ENCODE measurements at places on chromosomes 7 and 10. TPM values are rescaled to one million over a fixed set of nuclear protein-coding genes. Genes with fewer than 3 reads are reported as not detected.

GRCh38 chr10:36278176-36278575 lies 636.1 kb upstream of the FZD8 start:
- no peaks in the 10 kb centered on the region for H3K27me3 ChIP-seq
- H3K4me1 ChIP-seq: no peaks in the 10 kb centered on the region
- H3K27ac ChIP-seq: no peak overlapping the region
- H3K36me3 ChIP-seq: peaks cover 15% of the 10 kb centered on the region
- DNase-seq: no peak

- no peaks in the 10 kb centered on the region for H3K27me3 ChIP-seq
- H3K36me3 ChIP-seq: no peaks in the 10 kb centered on the region
- peaks cover 22% of the 10 kb centered on the region for H3K4me1 ChIP-seq
- H3K27ac ChIP-seq: no peak overlapping the region
- DNase-seq: no peak
- no peak overlapping the region for H3K4me3 ChIP-seq
These were observed 143.1 kb downstream of the RGS10 start for GRCh38 chr10:119399466-119399865.

DNA sequence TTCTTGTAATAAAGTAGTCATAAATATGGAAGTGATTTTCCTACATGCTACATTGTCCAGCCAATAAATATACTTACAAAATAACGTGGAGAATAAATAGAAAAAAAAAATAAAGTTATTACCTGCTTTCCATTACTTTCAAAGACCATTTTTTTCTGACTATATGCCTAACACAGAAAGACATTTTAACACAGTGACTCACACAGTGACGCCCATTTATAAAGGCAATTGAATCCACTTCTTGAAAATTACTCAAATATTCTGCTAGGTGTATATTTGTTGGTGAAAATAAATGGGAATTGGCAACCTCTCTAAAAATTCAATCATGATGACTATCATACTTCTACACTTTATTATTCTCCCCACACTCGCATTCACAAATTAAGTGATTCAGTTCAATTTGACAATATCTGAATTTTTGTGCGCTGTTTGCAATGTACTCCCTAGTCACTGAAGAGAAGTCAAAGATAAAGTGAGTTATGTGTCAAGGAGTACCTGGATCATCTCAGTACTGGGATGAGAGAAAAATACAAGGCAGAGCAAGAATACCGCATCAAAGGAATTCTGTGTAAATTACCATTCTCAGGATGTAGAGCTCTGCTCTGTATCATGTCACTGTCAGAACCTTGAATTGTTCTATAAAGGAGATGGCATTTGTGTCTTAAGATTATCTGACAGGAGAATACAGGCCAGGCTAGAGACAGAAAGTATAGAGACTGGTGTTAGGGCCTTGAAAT lies 642.7 kb downstream of the IPMK start:
- H3K4me1 ChIP-seq: no peaks in the 10 kb centered on the region
- H3K36me3 ChIP-seq: no peaks in the 10 kb centered on the region
- H3K4me3 ChIP-seq: no peak overlapping the region
- H3K27ac ChIP-seq: no peak overlapping the region
- no peaks in the 10 kb centered on the region for H3K27me3 ChIP-seq

DNA sequence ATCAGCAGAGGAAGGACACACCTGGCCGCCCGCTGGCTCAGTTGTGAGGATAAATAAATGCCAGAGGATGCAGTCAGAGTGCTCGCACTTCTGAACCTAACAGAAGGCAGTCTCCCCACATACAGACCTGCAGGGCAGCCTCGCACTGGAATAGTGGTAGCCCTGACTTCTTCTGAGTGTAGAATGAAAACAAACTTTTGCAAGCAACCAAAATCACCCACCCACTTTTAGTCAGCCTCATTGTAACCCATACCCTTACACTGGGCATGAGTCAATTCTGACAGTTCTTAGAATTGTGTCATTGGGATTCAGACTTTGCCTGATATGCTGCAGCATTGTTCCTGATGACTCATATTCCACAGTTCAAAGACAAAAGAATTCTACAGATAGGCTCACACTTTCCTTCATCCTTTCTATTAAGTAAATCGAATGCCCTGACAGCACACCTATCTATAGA lies 167.0 kb upstream of the CDK1 start:
- H3K27me3 ChIP-seq: no peaks in the 10 kb centered on the region
- H3K27ac ChIP-seq: no peak overlapping the region
- no peak for DNase-seq

DNA sequence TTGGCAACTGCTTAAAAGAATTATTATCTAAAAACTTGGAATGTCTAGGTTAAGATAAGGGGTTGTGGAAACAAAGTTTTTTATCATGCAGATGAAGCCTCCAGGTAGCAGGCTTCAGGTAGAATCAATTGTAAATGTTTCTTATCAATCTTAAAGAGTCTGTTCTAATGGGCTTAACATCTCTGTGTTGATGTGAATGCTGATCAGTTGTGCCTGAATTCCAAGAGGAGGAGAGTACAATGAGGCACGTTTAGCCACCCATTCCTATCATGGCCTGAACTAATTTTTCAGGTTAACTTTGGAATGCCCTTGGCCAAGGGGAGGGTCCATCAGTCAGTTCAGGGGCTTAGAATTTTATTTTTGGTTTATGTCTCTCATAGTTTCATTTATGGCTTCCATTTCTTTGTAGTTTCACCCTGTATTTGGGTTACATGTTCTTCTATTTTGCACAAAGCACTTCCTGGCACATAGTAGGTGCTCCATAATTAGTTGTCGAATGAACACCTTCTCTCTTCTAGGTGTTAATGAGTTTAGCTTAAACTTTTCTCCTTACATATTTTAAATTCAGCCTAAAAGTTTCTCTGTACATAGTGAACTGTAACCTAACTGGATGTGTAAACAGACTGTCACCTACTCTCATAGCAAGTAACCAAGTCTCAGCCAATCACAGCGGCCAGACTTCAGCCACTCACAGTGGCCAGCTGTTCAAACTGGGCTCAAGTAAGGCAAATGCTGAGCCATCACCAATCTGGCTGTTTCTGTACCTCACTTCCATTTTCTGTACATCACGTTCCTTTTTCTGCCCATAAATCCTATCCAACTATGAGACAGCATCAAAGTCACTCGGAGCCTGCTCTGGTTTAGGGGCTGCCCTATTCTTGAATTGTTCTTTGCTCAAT lies 34.7 kb downstream of the ALOX5 start:
- DNase-seq: no peak
- H3K4me3 ChIP-seq: no peak overlapping the region
- H3K4me1 ChIP-seq: no peaks in the 10 kb centered on the region

DNA sequence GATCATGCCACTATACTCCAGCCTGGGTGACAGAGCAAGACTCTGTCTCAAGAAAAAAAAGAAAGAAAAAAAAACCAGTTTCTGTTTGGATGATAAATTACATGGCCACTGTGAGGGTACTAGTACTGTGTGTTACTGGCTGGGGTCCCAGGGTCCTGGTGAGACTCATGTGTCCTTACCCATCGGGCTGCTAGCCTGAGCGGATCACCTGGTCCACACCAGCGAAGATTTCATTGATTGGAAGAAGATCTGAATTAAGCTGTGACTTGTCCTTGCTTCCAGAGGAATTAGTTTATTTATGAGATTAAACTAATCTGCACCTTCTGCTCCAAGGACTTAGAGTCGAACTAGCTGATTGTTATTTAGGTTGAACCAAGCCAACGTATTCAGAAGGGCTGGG lies 40.0 kb upstream of the BAMBI start:
- DNase-seq: no peak
- no peaks in the 10 kb centered on the region for H3K4me1 ChIP-seq
- no peak overlapping the region for H3K4me3 ChIP-seq
- no peak overlapping the region for H3K27ac ChIP-seq

DNA sequence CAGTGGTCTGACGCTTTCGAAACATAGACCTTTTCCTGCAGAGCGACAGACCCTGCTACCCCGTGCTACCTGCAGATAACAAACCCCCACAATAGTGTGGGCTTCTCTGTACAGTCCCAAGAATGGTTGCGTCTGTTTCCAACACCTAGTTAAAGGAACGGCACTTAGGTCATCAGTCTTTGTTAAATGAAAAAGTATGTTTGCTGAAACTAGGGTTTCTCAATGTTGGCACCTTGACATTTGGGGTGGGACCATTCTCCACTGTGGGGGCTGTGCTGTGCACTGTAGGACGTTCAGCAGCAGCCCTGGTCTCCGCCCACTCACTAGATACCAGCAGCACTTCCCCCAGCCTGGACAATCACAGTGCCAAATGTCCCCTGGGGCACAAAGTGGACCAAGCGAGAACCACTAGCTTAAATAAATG lies 13.7 kb downstream of the TECTB start:
- DNase-seq: no peak
- no peak overlapping the region for H3K27ac ChIP-seq
- H3K27me3 ChIP-seq: peaks cover 33% of the 10 kb centered on the region
- H3K36me3 ChIP-seq: no peaks in the 10 kb centered on the region
- H3K4me1 ChIP-seq: no peaks in the 10 kb centered on the region
- H3K4me3 ChIP-seq: no peak overlapping the region

DNA sequence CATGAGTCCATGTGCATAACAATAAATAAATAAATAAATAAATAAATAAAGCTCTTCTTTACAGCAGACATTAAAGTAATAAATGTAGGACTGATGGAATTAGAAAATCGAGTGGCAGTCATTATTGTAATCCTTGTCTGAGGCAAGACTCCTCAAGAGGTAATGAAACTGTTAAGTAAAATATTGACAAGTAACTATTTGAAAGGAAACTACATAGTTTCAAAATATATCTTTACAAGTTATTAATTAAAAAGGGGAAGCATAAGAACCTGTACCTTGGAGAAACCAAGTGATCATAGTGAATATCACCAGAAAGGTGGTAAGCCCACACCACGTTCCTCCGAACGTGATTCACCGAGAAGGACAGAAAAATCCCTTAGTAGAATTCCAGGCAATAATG lies 285.6 kb upstream of the SORCS1 start:
- H3K4me3 ChIP-seq: no peak overlapping the region
- no peaks in the 10 kb centered on the region for H3K4me1 ChIP-seq
- no peak for DNase-seq
- H3K27ac ChIP-seq: no peak overlapping the region
- H3K27me3 ChIP-seq: no peaks in the 10 kb centered on the region
- no peaks in the 10 kb centered on the region for H3K36me3 ChIP-seq

- H3K27ac ChIP-seq: peak overlapping the region; percentile 82
- DNase-seq: no peak
- H3K4me3 ChIP-seq: peak overlapping the region; percentile 4
These were observed 266.7 kb upstream of the KLF6 start for GRCh38 chr10:4051641-4052151.

DNA sequence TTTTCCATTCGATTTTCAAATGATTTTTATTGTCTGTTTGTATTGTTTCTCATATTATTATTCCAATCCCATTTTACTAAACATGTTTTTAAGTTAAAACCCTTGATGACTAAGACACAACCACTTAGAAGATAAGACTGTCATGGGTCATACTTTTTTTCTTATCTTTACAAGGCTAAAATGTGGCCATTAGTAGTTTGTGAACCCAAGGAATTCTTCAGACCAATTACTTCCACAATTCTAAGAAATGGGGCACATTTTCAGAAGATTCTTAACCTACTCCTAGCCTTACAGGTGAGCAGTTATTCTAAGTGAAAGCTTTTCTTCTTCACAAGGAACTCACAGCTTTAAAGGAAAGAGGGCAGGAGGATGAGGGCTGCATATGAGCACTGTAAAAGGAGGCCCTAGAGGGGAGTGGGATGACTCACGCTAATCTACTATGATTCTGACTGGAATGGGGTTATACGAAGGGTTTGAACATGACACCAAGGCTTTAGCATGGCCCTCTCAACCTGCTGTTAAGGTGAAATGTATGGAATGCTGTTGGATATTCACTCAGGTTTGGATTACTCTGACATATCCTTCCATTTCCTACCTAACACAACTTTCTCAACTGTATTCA lies 81.0 kb downstream of the SORCS1 start:
- no peaks in the 10 kb centered on the region for H3K36me3 ChIP-seq
- no peak overlapping the region for H3K4me3 ChIP-seq
- no peak for DNase-seq
- no peak overlapping the region for H3K27ac ChIP-seq

DNA sequence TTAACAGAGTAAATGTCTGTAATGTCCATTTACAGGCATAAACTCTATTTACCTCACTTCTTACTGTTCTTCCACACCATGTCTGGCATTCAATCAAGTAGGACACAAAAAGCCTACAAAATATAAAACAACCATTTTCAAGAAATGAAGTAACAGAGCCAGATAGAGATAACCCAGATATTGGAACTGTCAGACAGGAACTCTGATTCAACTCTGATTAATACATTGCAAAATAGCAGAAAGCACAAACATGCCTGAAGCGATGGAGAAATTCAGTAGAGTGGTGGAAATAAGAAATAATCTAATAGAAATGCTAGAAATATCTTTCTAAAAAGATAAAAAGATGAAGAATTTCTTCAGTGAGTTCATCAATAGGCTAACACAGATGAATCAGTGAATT lies 964.4 kb downstream of the PCDH15 start:
- no peak overlapping the region for H3K4me3 ChIP-seq
- no peaks in the 10 kb centered on the region for H3K27me3 ChIP-seq
- DNase-seq: no peak
- H3K27ac ChIP-seq: no peak overlapping the region

- H3K36me3 ChIP-seq: no peaks in the 10 kb centered on the region
- H3K27me3 ChIP-seq: peaks cover 42% of the 10 kb centered on the region
- no peak overlapping the region for H3K27ac ChIP-seq
- H3K4me1 ChIP-seq: no peaks in the 10 kb centered on the region
These were observed 110.7 kb downstream of the FRMD4A start for GRCh38 chr10:14220026-14220425.

GRCh38 chr10:99369126-99369525 lies 40.0 kb downstream of the CNNM1 start:
- H3K4me1 ChIP-seq: no peaks in the 10 kb centered on the region
- H3K4me3 ChIP-seq: no peak overlapping the region
- H3K36me3 ChIP-seq: no peaks in the 10 kb centered on the region
- DNase-seq: no peak
- peaks cover 52% of the 10 kb centered on the region for H3K27me3 ChIP-seq

DNA sequence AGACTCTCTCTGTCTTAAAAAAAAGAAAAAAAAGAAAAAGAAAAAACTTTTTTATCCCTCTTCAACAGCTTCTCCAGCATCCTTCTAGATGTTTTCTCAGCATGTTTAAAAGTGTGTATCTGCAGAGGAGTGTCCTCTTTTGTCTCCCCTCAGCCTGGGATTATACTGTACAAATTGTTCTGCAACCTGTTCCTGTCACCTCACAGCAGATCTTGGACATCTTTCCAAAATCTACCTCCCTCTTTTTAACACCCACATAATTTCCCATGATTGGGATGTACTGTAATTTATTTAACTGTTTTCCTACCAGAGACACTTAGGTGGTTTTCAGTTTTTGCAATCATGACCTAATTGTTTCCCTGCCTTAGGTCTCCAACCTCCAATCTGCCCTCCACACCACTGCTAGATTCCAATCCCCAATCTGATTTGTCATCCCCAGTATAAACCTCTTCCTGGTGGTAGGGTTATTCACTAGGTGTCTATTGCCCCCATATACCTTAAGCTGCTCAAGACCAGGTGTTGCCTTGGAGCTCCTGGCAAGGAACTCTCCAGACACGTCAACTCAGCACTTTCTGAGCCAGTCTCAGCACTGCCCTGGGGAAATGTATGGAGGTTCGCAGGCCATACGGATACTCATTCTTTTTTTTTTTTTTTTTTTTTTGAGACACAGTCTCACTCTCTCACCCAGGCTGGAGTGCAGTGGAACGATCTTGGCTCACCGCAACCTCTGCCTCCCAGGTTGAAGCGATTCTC lies 17.6 kb upstream of the DDIT4 start:
- H3K27me3 ChIP-seq: no peaks in the 10 kb centered on the region
- DNase-seq: peak; percentile 50
- H3K4me3 ChIP-seq: peak overlapping the region; percentile 43
- peak overlapping the region; percentile 94 for H3K27ac ChIP-seq

PKD1L1 gene
- total RNA-seq: 0.28 TPM

CXCL12 gene
- 2.0 TPM for total RNA-seq

KIAA1549 gene
- 0.33 TPM for total RNA-seq

COL28A1 gene
- not detected for total RNA-seq

CALCR gene
- not detected for total RNA-seq
